ENCODE measurements at places on chromosomes 5 and 9. TPM values are rescaled to one million over a fixed set of nuclear protein-coding genes. Genes with fewer than 3 reads are reported as not detected.
A peak's percentile ranks its signal among the peaks of the same experiment; 100 is the strongest.

The GARNL3 gene
- total RNA-seq: 1.8 TPM

The IGFBPL1 gene
- total RNA-seq: not detected

The OR1L6 gene
- not detected for total RNA-seq

The CD14 gene
- total RNA-seq: 2.1 TPM

The PRUNE2 gene
- total RNA-seq: not detected

The LHX3 gene
- total RNA-seq: 0.11 TPM

The PRDM9 gene
- not detected for total RNA-seq

The TICAM2 gene
- 0.30 TPM for total RNA-seq

The CCL21 gene
- total RNA-seq: not detected

The NEURL1B gene
- total RNA-seq: 0.16 TPM

The MSX2 gene
- total RNA-seq: 0.31 TPM

The INSYN2B gene
- total RNA-seq: not detected

The GABRG2 gene
- not detected for total RNA-seq

- DNase-seq: no peak
Measured at GRCh38 chr9:81234924-81235610, 454.3 kb downstream of the TLE1 start.

DNA sequence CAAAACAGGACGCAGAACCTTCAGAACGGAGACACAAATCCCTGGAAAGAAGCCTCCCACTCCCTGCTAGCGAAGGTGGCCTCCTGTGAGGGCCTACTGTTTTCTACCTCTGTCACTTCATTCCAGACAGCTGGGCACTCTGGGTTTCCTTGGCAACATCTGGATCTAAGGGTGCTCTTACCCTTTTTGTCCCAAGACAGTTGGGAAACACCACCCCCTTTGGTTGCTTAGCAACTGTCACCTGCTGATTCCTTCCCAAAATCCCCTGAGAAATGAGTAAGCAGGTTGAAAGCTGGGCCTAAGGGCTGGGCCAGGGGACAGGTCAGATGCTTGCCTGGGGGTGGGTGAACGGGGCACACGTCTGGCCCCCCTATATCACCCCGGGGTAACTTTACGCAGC is 29.4 kb downstream of the NANS start:
- DNase-seq: no peak

DNA sequence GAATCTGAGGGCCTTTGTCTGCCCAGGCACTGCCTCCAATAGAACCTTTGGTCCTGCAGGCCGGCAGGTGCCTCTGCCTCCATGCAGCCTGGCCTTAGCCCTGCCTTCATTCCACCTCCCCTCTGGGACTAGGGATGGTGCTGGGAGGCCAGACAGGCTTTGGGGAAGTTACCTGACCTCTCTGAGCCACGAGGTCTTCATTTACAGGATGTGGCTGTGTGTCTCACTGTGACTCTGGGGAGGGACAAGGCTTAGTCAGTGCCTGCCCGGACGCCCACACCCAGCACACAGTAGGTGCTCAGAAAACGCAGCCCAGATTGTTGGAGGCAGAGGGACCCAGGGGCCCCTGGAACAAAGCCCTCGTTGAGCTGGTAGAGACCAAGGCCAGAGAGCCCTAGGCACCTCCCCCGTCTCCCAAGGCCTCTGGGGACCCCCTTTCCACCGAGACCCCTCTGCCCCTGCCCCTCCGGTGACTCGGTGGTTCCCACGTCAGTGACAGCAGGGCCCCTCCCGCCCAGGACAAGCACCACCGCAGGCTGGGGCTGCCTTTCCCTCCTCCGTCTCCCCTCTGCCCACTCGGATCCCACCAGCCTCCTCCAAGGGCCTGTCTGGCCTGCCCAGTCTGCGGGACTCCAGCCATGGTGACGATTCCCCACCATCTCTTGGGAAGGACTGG is 46.9 kb upstream of the EGFL7 start:
- no peak for DNase-seq

GRCh38 chr9:93531374-93531773 is 45.0 kb upstream of the PHF2 start:
- no peak for DNase-seq

DNA sequence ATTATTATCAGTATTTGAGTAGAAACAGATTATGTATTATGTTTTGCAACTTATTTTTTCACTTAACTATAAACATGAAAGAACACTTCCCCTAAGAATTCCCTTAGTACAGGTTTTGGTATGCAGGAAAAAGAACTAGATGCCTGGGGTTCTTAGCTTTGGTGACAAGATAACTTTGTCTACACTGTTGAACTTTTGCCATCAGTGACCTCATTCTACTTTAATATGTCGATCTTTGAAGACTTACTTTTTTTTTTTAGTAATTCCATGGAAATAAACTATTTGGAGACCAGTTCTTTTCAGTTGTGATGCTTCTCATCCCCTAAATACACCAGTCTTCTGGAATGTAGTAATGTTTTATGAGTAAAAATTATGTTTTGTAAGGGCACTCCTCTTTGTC is 34.3 kb downstream of the ZNF462 start:
- DNase-seq: no peak

- no peak for DNase-seq
Measured at GRCh38 chr9:83013867-83014605, 48.9 kb downstream of the RASEF start.

- DNase-seq: no peak
Measured at GRCh38 chr5:151162776-151163175, 5.2 kb upstream of the ANXA6 start.

DNA sequence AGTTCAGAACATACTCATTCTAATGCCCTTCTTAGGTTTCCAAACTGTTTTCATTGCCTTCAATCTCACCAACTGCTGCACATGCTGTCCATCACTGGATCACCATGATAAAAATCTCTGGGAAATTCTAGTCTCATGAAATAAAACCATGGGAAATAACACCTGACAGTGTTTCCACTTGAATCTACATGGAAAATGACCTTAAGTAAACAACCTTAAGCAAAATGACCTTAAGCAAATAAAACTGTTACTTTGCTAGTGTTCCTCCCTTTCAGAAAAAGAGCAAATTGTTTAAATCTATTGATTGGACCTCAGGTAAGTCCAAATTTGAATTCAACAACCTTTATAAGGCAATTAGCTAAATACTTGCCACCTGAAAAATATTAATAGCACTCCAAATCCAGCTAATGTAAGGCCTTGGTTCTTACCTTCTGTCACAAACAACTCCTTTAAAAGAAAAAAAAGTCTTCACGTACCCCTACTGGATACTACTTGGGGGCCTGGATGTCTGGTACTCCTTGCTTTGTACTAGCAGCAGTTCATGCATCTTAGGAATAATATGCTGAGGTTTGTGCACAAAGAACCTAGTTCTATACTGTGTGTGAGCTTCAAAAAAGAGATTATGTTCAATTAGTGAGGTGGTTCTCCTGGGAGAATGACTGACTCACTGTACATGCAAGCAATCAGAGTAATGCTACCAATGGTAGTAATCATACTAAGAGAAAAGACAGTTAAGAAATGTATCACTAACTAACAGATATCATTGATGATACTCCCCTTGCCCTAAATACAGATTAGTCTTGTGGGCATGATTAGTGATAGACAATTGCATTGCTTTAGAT is 630.4 kb downstream of the PSAT1 start:
- DNase-seq: no peak

GRCh38 chr9:116471093-116471906 is 215.8 kb upstream of the TRIM32 start:
- no peak for DNase-seq

DNA sequence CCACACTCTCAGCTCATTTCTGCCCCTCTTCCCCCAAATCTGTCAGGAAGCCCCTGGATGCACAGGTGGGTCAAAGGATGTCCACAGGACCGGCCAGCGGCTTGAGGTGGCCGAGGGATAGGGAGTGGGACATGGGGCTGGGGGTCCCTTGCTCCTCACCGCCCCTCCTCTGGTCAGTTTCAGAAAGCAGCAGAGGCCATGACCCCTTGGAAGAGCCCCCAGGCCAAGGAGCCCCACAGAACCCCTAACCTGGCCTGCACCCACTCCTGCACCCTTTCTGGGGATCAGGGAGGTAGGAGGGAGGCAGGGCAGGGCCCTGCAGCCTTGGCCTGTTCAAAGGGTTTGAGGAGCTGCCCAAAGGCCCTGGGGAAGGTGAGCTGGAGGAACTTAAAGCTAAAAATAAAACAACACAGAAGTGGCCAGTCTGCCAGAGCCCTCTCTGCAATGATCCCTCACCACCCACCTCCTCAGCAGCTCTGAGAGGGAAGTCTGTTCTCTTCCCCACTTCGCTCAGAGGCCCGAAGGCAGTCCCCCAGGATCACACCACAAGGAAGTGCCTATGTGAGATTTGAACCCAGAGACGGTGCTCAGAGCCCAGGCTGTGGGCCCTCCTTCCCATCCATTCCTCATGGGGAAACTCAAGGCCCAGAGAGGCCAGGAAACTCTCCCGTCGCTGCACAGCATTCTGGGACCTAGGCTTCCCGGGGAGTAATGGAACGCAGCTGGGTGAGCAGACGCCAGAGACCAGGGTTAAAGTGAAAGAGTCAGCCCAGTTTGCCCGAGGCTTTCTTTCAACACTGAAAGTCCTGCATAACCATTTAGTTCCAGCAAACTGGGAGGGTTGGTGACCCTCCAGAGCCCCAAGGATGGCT is 910 bp downstream of the ENG start:
- peak; percentile 24 for DNase-seq

DNA sequence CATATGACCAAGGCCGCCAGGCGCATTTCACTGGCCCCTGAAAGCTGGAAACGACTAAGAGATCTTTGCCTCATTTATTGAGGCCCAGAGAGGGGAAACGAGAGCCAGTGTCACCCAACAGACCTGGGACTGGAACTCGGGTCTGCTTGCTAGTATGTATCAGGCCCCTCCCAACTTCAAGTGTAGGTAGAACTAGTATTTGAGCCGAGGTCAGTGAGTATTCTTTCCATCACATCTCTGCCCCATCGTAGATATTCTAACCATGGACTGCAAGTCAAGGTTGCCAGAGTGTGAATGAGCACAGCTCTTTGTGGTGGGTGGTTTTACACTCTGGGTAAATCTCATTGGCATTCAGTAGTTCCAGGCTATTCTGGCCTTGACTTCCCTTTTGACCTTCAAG is 42.2 kb downstream of the GPR107 start:
- DNase-seq: no peak

DNA sequence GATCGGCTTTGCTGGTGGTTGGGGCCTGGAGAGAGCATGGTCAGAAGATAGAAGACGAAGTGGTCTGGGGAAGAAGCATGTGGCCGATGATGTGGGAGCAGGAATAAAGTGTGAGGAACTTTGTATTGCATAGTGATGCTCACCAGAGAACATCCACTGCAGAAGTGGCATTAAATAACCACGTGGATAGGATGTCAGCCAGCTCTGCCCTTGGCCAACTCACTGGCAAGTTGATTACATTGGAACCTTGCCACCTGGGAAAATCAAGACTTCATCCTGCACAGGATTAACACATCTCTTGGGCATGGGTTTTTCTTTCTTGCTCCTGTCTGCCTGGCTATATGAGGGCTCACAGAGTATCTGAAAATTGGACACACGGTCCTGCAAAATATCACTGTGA is 217.4 kb downstream of the DMRT2 start:
- DNase-seq: no peak

GRCh38 chr5:16411741-16412455 is 53.7 kb downstream of the ZNF622 start:
- no peak for DNase-seq

DNA sequence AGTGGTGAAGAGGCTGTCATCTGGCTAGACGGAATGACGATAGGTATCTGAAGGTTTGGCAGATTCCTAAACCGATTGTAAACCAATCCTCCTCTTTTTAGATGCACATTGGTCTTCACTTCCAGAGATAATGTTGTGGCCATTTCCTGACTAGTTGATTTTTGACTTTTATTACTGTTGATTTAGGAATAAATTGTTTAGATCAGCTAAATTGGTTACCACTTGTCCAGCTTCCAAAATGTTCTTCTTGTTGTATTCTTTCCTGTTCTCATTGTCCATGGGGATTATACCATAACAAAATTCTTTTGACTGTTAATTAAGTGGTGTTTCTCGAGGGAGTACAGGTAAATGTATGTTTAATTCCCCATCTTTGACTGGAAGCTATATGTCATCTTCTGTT is 119.7 kb downstream of the MACROH2A1 start:
- no peak for DNase-seq

- peak; percentile 53 for DNase-seq
Measured at GRCh38 chr5:175895686-175896102, 24.3 kb downstream of the CPLX2 start.

GRCh38 chr5:107538331-107538730 is 132.4 kb downstream of the EFNA5 start:
- no peak for DNase-seq

DNA sequence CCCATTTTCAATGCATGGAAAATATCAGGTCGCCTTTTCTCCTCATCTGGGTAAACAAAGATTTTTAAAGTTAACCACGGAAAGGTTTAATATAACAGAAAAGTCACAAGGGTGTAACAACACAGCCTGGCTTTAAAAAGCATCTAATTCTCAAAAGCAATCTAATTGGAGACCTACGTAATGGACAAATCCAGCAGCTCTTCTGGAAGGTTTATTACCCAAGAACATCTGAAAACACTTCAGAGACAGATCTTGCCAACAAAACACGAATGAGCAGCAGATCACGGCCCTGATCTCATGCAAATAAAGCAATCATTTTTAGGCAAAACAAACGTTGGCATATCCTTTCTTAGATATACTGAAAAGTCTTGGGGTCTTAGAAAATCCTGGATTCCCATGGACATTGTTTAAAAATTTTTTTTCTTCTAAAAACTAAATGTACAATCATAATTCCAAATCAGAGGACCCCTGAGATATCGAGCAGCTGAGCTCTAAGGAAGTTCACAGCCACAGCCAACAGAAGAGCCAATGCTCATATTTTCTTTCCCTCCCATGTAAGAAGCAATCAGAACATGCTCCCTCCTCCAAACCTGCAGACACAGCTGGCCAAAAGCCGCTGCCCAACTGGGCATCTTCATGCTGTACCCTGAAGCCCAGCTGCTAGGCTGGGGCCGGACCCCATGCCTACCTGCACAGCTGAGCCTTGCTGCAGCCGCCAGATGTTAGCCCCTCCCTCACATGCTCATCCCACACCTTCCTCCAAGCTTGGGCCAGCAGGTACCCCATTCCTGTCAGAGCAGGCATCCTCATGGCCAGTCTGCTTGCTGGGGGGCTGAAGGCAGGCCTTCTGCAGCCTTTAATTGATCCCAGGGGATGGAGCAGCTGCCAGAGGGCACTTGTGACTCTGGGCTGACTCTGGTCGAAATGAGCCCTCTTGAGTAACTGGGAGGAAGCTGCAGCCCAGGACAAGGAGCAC is 11.2 kb downstream of the ANKS6 start:
- no peak for DNase-seq

GRCh38 chr9:110214586-110215355 is 6.8 kb upstream of the C9orf152 start:
- DNase-seq: no peak

- DNase-seq: peak; percentile 6
Measured at GRCh38 chr9:101449071-101449721, 13.6 kb upstream of the ALDOB start.

GRCh38 chr9:72006501-72006900 is 53.9 kb downstream of the C9orf57 start:
- DNase-seq: no peak
